ENCODE measurements at places on chromosomes 16 and 17.

- DNase-seq: no peak
Measured at GRCh38 chr17:56926270-56926669, 12.4 kb upstream of the TRIM25 start.

DNA sequence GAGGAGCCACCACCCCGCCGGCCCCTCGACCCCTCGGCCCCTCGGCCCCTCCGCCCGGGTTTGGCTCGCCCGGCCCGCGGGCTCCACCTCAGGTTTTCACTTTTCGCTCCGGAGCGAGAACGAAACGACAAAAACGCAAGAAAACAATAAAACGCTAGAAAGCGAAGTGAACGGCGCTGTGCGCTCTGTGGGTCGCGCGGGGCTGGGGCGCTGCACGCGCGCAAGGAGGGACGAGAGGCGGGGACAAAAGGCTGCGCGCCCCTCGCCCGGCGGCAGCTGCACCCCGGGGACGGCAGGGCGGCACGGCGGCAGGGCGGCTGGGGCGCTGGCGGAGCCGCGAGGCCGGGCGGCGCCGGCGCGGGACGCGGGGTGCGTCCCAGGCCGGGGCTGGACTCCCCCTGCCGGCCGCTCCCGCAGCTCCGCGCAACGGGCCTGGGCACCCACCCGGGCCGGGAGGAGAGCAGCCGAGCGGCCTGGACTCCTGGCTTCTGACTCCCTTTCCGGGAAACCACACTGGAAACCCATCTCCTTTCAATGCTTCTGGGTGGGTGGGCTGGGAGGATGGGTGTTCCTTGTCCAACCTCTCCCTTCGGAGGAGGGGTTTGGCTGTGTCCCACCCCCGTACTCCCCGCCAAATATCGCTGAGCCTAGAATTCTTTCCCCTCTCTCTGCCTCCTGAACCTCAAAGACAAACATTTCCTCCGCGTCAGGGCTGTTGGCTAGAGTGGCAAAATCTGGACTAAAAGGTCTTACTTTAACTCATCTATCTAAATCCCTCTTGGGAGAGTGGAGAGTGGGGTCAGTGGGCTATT, 9.9 kb downstream of the TBX2 start:
- DNase-seq: no peak

- DNase-seq: no peak
Measured at GRCh38 chr17:1865252-1866037, 35.6 kb downstream of the RPA1 start.

- DNase-seq: no peak
Measured at GRCh38 chr17:65756760-65757159, 195.3 kb upstream of the AXIN2 start.

GRCh38 chr16:88387941-88388627, 5.3 kb downstream of the ZNF469 start:
- DNase-seq: no peak

DNA sequence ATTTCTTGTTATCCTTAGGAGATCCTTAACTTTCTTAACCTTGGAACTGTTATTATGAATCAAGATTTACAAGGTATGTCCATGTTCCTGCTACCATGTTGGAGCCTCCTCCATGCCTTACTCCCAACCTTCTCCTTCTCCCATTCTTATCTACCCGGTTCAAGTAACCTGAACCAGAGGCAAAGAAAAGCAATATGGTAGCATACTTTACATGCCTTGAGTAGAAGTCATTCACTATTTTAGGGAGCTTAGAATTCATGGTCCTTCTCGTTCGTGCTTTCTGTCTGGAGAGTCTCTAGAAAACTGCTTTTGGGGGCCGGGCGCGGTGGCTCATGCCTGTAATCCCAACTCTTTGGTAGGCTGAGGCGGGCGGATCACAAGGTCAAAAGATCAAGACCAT, 37.7 kb downstream of the LDHD start:
- no peak for DNase-seq

- DNase-seq: peak; percentile 68
Measured at GRCh38 chr16:31472709-31473203, 804 bp downstream of the TGFB1I1 start.

DNA sequence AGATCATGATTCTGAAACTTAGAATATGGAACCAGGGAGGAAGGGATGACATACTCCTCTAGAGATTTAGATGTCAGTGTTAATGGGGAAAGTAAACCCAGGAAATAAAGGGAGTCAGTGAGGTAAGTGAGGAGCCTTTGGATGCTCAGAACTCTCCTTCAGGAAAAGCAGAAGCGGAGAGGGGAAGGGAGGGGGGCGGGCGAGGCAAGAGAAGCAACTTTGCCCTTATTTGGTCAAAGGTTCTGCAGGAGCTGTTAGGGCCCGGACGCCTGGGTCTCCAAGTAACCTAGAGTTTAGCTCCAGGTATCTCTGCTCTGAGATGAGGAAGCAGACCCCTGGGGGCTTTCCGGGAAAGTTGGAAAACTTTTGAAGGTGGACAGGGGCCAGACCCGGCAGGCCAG, 1.3 kb downstream of the PFN1 start:
- no peak for DNase-seq

DNA sequence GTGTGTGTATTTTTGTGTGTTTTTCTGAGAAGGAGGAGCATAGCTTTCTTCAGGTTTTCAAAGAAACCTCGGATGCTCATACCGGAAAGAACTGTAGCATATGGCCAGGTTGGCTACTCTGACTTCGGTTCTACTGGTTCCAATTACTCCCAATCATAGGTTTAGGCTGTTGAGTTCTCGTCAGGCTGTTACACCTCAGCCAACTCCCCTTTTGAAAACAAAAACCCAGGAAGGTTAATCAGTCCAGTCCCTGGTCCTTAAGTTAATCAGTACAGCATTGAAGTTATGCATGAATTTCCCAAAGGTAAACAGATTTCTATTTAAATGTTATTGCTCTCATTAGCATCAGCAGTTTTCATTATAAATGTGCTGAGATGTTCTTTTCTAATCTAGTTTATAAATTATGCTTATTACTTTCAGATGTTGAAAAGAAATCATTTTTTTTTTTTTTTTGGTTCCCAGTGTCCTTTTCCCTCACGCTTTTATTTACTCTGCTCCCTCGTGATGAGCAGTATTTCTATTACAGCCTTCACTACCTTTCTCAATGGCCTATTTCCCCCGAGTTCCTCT, 111.0 kb downstream of the NPIPB5 start:
- no peak for DNase-seq

DNA sequence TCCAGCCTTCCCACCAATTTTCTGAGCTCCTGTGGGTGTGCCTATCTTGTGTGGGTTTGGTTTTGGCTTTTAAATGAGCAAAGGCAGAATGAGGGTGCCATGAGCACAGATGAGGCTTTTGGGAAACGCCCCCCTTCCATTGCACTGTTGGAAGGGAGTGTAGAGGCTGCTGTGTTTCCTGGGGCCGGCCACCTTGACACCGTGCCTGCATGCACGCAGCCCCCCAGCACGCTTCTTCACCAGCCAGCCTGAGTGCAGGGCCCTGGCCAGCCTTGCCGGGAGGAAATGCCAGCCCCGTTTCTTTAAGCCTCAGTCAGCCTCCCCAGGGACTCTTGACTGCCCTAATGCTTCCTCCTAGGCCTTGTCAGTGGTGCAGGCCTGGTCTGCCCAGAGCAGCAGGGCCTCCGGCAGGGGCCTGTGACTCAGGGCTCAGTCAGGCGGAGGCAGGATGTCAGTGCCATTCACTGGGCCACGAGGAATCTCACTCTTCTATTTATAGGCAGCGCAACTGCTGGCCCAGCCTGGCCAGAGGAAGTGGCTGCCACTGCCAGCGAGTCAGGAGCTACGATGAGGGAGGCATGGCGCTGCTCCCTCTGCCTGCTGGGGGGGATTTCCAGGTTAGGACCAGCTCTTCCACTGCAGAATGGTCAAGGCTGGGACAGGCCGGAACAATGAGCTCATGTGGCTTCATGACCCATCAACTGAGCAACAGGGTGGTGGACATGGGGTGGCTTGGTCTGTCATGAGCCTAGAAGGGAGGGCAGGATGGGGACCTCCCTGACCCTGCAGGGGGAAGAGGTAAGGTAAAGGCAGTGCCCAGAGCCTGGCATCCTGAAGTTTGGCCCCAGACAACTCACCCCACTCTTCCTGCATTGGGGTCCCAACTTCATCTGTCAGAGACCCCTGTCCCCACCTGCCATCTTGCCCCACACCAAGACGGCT, 205.2 kb downstream of the RAB11FIP4 start:
- DNase-seq: no peak

DNA sequence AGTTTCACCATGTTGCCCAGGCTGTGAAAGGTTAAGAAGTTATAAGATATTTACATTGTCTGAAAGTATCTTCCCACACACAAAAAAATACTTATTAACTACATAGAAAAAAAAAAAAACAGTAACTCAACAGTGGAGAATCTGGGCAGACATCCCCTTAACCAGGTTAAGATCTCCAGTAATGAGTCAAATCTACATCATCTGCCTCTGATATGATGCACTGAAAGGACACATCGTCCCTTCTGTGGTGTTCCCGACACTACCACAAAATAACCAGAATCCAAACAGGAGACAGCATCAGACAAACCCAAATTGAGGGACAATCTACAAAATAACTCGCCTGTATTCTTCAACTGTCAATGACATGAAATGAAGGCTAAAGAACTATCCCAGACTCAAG, 40.0 kb downstream of the CMTM4 start:
- no peak for DNase-seq

DNA sequence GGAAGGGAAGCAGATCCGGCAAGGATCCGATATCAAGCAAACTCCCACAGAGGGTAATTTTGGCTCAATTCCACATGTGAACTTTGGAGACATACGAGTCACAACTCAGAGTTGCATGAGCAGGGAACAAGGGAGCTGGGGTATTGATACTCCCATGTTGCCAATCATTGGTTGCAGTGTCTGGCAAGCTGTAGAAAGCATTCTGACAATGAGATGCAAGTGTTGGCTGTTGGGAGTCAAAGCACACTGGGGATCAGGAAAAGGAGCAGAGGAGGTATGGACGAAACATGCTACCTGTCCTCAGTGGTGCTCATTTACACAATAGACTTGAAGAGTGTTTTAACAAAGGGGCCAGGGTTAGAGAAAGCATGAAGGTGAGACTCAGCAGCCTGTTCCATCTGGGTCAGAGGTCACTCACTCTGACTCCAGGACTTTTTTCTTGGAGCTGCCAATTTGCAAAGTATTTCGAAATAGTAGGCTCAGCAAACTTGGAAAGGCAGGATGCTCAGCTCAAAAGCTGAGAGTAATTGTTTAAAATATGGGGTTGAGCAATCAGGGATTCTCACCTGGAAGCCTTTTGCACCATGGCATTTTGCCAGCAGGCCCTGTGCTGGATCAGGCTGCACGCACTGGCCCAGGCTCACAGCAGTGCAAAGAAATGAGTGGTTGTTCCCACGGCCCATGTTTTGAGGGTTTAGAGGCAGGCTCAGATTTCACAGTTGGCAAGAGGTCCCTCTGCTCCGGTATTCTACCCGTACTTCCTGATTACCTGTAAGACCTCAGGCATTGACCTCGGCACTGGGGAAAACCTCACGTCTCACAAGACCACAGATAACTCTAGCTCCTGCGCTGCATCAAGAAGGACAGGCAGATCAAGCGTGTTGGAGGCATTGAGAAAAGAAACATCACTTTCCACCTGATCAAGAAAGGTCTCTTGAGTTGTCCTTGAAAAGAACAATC, 17.6 kb upstream of the NKD1 start:
- no peak for DNase-seq

DNA sequence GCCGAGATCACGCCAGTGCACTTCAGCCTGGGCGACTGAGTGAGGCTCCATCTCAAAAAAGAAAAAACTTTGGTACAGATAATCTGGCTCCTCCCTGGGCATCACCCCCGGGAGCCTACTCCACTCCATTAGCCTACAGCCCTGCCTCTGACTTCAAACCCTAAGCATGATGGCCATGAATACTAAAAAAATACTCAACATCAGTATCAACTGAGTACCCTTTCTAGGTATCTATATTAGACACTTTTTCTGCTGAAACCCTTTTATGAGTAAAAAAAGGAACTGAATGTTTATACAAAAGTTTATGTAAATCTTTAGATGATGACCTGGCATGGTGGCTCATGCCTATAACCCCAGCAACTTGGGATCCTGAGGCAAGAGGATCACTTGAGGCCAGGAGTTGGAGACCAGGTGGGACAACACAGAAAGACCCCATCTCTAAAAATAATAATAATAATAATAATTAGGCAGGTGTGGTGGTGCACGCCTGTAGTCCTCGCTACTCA, 6.9 kb downstream of the RDM1 start:
- DNase-seq: no peak

- DNase-seq: no peak
Measured at GRCh38 chr16:60641067-60641665, 1395.1 kb downstream of the CDH8 start.

GRCh38 chr16:64455275-64455674, 666.6 kb downstream of the CDH11 start:
- no peak for DNase-seq

GRCh38 chr16:70723740-70724145, 37.9 kb upstream of the MTSS2 start:
- no peak for DNase-seq

DNA sequence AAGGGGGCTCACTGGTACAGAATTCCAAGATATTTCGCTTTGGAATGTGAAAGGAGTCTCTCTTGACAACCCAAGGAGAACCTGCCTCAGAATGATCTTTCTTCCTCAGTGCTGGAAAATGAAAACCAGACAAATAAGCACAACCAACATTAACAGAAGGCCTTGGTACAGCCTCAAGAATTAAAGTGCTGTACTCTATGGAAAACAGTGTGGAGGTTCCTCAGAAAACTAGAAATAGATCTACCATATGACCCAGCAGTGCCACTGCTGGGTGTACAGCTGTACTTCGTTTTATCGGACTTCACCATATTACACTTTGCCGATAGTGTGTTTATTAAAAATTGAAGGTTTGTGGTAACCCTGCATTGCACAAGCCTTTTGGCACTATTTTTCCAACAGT, 25.2 kb downstream of the HLF start:
- DNase-seq: no peak

DNA sequence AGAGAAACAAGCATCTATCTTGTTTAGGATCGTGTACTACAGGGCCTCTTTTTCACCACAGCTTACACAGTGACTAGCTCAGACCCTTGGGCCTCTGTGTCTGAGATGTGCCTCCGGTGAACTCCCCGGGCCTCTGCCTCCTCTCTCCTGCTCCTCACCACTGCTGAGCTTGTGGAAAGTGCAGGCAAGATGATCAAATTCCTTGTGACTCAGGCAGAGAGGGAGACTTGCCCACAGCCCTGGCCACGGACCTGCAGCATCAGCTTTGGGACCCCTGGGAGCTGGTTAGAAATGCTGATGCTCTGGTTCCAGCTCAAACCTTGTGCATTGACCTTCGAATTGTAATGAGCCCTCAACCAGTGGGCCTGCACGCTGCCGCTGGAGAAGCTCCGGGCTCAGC, 79.8 kb downstream of the ZDHHC7 start:
- DNase-seq: no peak

Measured in omental fat pad (tissue), 4 donors.